ENCODE measurements at places on chromosomes 4 and X.

- no peak for DNase-seq
Measured at GRCh38 chr4:110510955-110511544, 35.1 kb downstream of the ENPEP start.

GRCh38 chr4:1512738-1513660 lies 106.8 kb upstream of the NKX1-1 start:
- peak; percentile 46 for DNase-seq

DNA sequence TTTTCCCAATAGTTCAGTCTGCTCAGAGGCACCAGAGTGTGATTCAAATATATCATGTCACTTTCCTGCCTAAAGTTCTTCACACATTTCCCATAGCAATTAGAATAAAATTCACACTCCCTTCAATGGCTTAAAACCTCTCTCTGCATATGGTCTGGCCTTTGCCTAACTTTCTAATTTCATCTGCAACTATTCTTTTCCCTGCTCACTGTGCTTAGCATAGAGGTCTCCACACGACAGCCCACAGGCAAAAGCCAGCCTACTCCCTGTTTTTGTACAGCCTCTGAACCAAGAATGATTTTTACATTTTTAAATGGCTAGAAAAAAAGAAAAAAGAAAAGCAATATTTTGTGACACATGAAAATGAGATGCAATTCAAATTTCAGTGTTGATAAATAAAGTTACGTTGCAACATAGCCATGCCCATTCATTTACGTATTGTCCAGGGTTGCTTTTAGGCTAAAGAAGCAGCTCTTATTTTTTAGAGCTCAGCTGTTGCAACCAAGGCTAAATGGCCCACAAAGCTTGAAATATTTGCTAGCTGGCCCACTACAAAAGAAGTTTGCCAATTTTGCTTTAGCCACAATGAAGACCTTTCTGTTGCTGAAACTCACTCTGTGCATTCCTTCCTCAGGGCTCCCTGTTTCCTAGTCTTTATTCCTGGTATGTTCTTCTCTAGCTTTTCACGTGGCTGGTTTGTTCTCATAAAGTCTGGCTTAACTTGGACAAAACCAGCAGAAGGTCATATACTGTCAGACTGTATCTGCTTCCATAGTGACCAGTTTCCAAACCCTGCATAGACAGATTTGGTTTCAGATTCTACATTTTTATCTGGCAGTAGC lies 26.6 kb upstream of the IRF2 start:
- no peak for DNase-seq

DNA sequence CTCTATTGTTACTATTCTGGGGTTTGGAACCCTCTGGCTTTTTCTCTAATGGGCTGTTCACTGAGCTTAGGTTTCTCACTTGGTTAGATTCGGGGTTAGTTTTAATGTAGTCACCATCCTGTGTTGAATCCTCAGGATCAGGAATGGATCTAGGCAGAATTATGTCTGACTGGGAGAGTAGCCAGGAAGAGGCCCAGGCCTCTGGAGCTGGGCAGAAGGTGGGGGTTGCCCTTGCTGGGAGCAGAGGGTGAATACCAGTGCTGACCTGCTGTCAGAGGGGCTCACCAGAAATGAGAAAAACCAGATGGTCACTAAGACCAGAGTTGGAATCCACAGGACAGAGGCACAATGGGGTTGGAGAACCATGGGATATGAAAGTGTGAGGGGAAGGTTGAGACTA lies 126.6 kb upstream of the SLC4A4 start:
- no peak for DNase-seq

DNA sequence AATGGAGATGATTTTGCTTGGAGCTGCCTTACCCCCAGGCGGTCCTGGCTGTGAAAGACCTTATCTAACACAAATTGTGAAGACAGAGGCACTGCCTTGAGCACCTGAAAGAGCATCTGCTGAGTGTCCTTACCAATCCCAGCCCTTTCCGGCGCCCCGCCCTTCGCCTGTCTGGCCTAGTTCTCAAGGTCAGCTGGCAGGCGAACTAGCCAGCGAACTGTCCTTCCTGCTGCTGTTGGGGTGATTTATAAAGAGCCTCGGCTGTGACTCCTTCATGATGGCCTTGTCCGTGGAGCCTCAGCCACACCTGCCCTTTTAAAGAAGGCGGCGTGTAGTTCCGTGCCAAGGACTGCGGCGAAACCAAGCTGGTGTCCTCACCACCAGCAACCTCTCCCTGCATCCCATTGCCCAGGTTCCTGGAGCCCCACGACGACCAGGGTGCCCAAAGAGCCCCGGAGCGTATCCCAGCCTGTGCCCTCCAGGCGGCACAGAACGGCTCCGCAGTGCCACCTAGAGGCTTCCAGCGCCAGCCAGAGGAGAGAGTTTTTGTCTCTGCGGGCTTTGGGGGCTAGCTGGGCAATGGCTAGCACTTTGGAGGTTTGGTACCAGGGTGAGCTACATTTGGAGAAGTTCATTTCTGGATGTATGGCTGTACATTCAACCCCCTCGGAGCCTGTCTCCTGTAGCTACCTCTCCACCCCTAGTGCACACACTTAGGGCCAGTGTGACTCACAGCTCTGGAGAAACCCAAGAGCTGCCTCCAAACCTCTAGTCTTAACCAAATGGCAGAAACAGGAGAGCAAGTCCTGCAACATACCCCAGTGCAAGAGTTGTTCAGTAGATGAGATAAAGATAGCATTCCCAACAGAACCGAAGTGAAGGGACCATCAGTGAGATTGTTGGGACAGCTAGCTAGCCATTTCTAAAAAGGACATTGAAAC lies 36.8 kb upstream of the VMA21 start:
- DNase-seq = peak; percentile 12

GRCh38 chr4:30330894-30331652 lies 389.1 kb upstream of the PCDH7 start:
- no peak for DNase-seq

DNA sequence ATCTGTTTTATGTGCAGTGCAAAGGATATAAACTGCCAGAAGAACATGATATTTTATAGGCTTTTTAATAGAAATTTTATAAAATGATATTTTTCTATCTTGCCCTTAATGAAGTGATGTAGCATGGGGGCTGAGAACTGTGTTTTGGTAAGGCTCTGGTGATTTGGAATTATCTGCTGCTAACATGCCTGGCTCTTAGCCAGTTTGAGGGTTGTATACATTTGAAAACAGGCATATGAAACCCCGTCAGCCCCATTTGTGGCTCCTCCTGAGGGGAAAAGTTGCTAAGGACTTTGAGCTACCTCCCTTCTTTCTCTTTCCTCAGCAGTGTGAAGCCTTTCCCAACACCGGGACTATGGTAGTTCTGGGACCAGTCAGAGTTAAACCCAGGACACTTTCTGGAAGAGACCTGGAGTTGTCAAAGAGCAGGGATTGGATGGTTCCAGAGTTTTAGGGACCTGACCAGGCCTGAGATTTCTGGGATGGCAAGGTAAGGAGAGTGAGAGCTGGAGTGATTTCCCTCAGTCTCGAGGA lies 4.7 kb downstream of the SFRP2 start:
- no peak for DNase-seq

- DNase-seq = no peak
Measured at GRCh38 chrX:149758068-149758714, 15.7 kb upstream of the HSFX1 start.

DNA sequence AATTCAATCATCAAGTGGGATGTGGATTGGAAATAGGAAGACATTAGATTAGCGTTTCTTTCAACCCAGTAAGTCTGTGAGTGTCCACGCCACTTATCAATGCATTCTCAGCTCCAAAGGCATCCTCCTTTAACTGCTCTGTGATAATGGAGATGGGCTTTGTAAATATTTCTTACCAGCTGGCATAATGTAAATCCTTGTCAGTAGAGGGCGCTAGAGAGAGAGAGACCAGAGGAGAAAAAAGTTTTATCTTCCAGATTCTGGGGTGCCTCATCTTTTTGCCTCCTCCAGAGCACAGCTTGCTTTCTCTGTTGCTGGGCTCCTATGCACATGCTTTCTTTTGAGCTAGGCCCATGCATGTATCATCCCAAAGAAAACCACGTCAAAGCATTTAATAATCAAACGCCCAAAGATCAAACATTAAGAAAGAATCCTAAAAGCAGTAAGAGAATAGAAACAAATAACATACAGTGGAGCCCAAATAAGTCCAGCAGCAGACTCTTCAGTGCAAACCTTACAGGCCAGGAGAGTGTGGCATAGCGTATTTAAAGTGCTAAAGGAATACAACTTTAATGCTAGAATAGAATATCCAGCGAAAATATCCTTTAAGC lies 9.6 kb upstream of the MTMR1 start:
- DNase-seq = no peak

- DNase-seq = no peak
Measured at GRCh38 chrX:68115371-68115770, 317.9 kb downstream of the OPHN1 start.

GRCh38 chr4:166067915-166068314 lies 194.9 kb downstream of the TLL1 start:
- no peak for DNase-seq

- DNase-seq = no peak
Measured at GRCh38 chr4:48490012-48490679, at the start of gene ZAR1. ZAR1 (plus strand) TSS chr4:48490252; CDS start chr4:48490292, 40 bp downstream.

GRCh38 chr4:112374850-112375249 lies 77.7 kb downstream of the ALPK1 start:
- no peak for DNase-seq

DNA sequence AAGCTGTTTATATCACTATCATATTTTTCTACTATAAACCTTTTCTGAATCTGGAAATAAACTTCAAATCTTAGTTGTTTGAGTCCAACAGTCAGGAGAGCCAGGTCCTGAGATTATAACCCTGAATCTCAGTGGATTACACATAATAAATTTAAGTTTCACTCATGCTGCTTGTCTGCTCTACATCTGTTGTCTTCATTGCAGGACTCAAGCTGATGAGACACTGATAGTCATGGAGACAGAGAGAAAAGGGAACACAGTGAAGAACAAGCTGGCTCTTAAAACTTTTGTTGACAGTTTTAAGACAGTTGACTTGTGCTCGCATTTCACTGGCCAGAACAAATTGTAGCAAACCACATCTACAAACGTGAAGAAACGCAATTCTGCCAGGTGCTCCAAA lies 327.0 kb upstream of the CTSO start:
- DNase-seq = no peak

DNA sequence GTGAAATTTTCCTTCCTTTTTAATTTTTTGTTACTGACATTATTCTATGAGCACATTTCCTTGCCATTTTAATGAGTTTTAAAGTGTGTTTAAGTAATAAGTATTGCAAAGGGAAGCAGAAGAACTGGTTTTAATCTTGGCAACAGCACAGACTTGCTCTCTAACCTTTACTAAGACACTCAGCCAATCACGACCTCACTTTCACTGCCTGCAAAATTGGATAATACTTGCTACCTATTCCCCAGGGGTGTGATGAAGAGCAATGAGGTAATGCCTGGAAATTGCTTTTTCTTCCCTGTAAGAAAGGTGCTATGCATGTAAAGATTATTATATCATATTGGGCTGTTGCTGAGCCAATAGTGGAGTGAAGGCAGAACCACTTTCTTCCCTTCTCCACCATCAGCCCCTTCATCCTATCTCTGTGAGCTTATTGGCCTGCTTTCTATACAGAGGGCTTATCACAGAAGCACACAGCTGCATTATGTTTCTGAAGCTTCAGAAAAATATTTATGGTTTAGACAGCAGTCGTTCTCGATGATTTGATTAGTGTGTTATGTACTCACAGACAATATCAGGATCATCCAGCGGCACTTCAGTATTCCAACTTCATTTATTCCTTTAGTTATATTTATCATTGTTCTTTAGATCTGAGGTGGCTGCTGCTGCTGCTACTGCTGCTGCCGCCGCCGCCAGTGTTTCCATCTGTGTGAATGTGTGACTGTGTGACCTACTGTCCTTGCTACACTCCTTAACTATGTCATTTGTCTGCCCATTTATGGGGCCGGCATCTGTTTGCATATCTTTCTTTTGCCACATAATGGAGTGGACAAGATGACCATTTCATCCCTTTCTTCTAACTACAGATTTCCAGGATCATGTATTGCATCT lies 255.1 kb downstream of the C4orf33 start:
- DNase-seq = no peak

- DNase-seq = no peak
Measured at GRCh38 chr4:88138561-88138960, 19.9 kb downstream of the ABCG2 start.

DNA sequence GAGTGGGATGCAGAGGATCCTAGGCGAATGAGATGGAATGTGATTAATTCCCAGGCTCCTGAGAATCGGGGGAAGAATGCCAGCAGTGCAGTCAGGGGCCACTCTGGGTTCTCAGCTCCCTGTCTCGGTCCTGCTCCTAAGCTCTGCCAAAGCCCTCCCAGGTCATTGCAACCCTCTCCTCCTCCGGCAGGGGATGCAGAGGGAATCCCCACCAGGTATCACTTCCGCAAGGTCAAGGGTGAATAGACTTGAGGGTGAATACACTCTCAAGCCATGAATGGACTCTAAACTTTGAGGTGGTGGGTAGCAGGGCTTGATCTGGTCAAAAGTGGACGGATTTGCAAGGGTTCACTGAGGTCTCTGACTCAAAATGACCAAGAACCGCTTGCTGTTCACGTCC lies 139.3 kb upstream of the MXRA5 start:
- DNase-seq = no peak

- DNase-seq = no peak
Measured at GRCh38 chr4:38919494-38919893, 51.9 kb downstream of the FAM114A1 start.

GRCh38 chr4:71518283-71518989 lies 179.6 kb downstream of the SLC4A4 start:
- DNase-seq = no peak

- no peak for DNase-seq
Measured at GRCh38 chr4:1613099-1613495, 71.0 kb downstream of the FAM53A start.

DNA sequence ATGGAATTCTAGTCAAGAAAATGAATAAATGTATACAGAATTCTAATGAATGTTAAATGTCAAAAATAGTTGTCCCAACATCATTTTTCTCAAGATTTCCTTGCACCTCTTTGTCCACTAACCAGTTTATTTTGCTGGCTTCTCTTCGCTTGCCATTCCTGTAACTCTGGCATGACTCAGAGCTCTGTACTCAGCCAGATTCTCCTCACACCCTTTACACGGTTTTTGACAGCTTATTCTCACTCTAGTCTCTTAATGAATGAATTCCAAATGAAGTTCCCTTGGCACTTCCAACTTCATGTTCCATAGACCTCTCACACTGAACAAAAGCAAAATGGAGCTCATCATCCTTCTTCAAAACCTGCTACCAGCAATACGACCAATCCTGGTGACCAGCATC lies 419.3 kb upstream of the SLIT2 start:
- no peak for DNase-seq

DNA sequence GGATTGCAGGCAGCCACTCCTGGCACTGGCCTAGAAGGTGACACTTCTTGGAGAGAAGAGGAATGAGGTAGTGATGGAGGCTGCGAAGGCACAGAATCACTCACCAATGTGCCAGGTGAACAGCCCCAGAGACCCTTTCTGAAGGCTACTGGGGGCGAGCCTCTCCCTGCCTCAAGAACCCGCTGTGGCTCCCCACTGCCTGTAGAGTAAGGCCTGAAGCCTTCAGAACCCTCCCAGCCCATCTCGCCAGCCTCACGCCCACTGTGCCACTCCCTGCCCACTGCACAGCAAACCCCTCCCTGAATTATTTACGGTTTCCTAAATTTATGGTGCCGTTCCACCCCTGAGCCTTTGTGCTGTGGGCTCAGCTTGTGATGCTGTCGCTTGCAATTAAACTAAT lies 24.2 kb upstream of the SORCS2 start:
- no peak for DNase-seq
